DMS79 treated with DMSO at 0.1 percent for 48 hours (cell line): ENCODE measurements at places on chromosomes 3 and 15.

DNA sequence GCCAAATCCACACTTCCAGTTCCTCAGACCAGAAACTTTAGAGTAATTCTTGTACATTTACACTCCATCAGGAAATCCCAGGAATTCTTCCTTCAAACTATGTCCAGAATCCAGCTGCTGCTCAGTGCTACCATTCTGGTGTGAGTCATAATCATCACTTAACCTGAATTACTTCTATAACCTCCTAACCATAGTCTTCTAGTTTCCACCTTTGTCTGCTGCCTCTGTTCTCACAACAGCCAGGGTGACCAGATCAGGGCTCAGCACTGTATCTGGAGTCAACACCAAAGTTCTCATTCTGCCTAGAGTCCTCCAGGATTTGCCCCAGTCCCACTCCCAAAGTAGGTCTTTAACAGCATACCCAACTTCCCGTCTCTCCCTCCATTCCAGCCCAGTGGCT lies 3.4 kb downstream of the CLDND1 start:
- no peak for DNase-seq

GRCh38 chr15:94792196-94792595 lies 560.8 kb downstream of the MCTP2 start:
- no peak for DNase-seq

- peak; percentile 37 for DNase-seq
Observed at GRCh38 chr3:176663837-176664831, 533.1 kb downstream of the TBL1XR1 start.

GRCh38 chr15:100172356-100173024 lies 169.3 kb downstream of the ADAMTS17 start:
- no peak for DNase-seq

GRCh38 chr3:117788061-117788460 lies 1078.5 kb downstream of the TUSC7 start:
- DNase-seq: peak; percentile 100

- DNase-seq: peak; percentile 75
Observed at GRCh38 chr3:127170814-127171213, 22.1 kb upstream of the PRR23E start.

GRCh38 chr3:154615471-154615870 lies 185.5 kb upstream of the GPR149 start:
- peak; percentile 65 for DNase-seq
